ENCODE measurements at places on chromosomes 4 and X. TPM values are rescaled to one million over a fixed set of nuclear protein-coding genes. Genes with fewer than 3 reads are reported as not detected.

- DNase-seq: no peak
These were observed 2.7 kb upstream of the BMX start for GRCh38 chrX:15497865-15498264.

DNA sequence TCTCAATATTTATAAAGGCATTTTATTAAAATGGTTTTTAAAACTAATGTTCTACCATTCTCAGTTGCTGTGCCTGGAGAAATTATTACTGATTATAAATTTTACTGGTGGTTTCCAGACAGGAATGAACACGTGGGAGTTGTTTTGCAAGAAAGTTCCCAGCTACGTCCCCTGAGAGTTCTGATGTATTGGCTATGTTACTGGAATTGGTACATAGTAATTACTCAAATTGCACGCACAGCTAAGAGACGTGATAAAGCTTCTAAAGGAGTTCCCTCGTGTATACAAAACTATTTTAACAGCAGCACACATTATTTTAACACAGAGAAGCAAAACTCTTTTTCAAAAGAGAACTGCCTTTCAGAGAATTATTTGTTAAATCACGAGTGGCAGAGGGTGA, 292.2 kb downstream of the NLGN4X start:
- DNase-seq: no peak

DNA sequence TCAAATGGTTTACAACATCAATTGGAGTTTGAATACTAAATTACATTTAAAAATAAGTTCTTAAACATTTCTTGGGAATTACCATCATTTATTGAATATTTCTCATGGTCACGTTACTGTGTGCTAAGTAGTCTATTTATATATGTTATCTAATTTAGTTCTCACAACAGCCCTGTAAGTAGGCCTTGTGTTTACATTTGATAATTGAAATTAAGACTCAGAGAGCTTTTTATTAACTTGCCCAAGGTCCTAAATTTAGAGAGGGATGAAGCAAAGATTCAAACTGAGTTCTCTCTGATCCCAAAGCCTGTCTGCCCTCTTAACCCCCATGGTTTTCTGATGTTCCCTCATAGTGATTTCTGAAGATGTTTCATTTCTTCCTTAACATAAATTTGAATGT, 103.7 kb downstream of the CEP135 start:
- DNase-seq: no peak

DNA sequence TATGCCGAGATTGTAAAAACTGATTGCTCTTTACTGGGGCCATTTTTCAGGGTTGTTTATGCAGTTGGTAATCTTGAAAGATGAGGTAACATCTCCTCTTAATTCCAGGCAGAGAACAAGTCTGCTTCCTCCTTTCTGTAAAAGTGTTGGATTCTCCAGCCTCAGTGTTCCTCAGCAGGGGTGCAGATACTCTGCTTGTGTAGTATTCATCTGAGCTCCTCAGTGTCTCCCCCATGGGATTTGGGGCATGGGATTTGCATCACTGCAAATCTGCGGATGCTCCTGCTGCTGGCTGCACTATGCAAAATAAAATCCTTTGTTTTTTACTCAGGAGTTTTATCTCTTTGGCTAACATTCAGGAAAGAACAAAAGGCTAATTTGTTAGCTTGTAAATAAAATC, 104.9 kb upstream of the ATP8A1 start:
- DNase-seq: no peak

DNA sequence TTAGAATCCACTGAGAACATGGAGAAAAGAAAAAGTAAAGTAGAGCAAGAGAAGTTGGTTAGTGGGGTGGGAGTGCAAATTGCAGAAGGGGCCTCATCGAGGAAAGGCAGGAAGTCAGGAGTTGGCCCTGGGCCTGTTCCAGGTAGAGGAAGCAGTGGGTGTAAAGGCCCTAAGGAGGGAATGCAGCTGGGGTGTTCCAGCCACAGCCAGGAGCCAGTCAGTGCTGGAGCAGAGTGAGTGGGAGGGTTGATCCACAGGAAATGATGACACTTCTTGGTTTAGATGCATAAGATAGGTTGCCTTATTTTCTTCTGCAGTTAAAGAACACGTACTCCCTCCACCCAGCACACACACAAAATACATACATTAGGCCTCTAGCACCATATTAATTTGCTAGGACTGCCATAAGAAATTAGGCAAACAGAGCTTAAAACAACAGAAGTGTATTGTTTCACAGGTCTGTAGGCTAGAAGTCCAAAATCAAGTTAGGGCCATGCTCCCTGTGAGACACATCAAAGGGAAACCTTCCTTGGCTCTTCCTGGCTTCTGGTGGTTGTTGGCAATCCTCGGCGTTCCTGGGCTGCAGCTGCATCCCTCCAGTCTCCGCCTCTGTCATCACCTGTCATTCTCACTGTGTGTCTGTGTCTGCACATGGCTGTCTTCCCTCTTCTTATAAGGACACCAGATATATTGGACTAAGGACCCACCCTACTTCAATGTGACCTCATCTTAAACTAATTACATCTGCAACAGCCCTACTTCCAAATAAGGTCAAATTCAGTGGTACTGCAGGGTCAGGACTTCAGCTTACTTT, 205.9 kb downstream of the AASDH start:
- no peak for DNase-seq

- DNase-seq: no peak
These were observed 575.3 kb downstream of the TRIML1 start for GRCh38 chr4:188714501-188714900.

GRCh38 chr4:187232796-187233195, 509.1 kb upstream of the FAT1 start:
- no peak for DNase-seq

DNA sequence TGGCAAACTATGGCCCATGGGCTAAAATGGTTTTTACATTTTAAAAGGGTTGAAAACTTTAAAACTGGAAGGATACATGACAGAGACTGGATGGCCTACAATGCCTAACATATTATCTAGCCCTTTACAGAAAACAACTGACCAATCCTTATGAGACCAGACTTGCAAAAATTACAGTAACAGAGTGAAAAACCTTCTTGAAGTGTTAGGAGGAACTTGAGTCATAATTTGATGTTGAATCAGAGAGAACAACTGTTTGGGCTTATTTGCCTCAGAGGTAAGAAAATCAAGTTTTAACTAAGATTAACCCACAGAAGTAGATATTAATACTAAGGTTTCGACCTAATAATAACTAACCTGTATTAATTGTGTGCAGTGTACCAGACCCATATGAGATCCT, 12.4 kb upstream of the NAP1L5 start:
- DNase-seq: no peak

DNA sequence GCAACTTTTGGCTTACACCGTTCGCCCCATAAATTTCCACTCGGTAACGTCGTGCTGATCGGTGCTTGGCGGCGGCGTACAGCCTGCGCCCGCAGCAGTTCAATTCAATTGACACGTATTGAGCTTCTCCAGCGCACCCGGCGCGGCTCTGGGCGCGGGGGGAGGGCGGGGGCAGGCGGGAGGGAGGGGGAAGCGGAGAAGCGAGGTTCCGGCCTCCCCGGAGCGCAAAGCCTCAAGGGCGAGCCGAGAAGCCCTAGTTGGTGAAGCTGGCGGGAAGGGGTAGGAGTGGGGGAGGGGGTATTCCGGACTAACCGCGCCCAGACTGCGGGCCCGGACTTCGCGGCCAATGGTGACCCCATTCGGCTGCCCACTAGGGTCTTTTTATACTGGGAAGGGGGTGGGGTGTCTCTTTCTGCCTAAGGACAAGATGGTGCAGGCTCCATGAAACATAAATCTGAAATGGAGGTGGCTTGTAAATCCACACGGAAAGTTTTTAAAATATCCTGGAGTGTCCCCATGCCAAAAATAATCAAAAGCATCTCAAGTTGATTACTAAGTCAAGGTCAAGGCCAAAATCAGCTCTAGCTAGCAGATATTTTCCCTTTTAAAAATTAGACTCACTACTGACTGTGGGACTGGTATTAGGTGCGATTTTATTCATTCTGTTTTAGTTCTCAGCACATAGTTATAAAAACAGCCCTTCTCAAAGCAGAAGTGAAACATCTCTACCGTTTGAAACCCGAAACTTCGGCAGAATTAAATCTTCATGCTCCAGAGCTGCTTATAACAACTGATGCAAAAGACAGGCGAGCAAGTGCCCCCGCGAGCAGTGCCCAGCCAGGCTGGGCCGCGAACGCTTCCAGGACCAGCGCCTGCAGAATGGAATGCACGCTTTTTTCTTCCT, 1.5 kb upstream of the BCOR start:
- DNase-seq: no peak

DNA sequence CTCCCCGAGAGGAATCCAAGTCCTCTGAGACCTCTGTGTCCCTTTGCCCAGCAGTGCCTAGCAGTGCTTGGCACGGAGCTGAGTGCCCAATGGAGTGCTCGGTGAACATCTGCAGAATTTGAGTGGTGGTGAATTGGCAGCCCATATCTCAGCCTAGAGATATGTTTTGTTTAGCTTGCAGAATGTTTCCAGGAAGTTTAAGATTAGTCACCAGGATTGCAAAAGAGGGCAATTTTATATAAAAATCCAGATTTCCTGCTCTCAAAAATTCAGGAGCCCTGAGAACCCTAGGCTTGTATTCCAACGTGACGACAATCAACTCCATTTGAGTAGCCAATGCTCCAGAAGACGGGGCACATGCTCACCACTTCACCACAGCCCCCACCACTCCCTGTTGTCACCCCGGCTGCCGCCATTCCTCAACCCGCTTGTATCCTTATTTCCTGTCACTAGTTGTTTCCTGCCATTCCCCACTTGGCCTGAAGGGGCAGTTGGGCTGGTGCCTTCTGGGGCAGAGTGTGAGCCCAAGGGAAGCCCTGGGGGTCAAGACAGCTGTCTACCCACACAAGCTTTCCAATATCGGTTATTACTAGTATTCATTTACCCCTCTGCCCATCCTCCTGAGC, 116.9 kb downstream of the EFNB1 start:
- DNase-seq: peak; percentile 47

KCNE5 gene
- total RNA-seq: 1.7 TPM

AKAP14 gene
- 0.92 TPM for total RNA-seq

ESX1 gene
- not detected for total RNA-seq

VSIG1 gene
- total RNA-seq: 33.2 TPM

DDX53 gene
- total RNA-seq: not detected

Measured in type B pancreatic cell (in vitro differentiated cells).